ENCODE measurements at places on chromosomes 1 and 21. TPM values are rescaled to one million over a fixed set of nuclear protein-coding genes. Genes with fewer than 3 reads are reported as not detected.

LIPI gene
- not detected for total RNA-seq

GPATCH4 gene
- 8.1 TPM for total RNA-seq

PYHIN1 gene
- total RNA-seq: 6.5 TPM

CHIA gene
- not detected for total RNA-seq

CD1B gene
- total RNA-seq: not detected

GRCh38 chr1:27235827-27236226, 1.4 kb downstream of the WDTC1 start:
- DNase-seq: no peak

- DNase-seq: no peak
Observed at GRCh38 chr1:68093737-68094136, 43.3 kb upstream of the DIRAS3 start.

GRCh38 chr1:38213646-38214434, 167.2 kb upstream of the POU3F1 start:
- no peak for DNase-seq

GRCh38 chr1:92901699-92902405, 59.4 kb downstream of the DIPK1A start:
- DNase-seq: no peak

- no peak for DNase-seq
Observed at GRCh38 chr1:56964349-56965017, 1.3 kb downstream of the C8B start.

DNA sequence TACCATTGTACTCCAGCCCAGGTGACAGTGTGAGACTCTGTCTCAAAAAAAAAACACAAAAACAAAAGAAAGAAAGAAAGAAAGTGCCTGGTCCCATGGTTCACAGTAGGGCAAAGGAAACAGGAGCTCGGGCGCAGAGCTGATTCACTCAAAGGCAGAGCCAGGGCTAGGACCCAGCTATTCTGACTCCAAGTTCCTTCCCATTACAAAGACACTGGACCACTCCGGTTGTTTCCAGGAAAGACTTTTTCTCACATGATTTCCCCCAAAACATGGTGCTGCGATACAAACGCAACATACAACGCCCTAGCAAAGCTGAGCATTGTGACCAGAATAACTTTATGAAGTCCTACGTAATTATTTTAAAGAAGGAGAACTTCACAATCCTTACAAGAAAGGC, 10.7 kb downstream of the ABCG1 start:
- no peak for DNase-seq

DNA sequence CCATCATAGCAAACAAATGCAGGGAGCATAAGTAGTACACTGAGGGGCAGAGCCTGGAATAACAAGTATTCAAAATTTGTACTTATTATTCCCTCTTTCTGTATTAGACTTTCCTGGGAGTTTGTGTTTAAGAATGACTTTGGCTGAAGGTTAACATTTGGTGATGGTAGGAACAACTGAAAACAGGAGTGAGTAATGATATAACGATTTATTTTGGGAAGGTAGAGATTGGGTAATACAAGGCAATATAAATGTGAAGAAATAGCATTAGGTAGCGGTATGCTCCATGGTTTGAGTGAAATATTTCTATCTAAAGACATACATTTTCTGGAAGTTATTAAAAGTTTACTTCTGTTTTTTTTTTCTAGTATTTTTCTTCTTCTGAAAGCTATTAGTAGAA, 18.5 kb upstream of the C1orf21 start:
- no peak for DNase-seq

- no peak for DNase-seq
Observed at GRCh38 chr21:14773777-14774345, 227.7 kb upstream of the SAMSN1 start.

- no peak for DNase-seq
Observed at GRCh38 chr1:46131712-46132528, 509 bp downstream of the PIK3R3 start.

DNA sequence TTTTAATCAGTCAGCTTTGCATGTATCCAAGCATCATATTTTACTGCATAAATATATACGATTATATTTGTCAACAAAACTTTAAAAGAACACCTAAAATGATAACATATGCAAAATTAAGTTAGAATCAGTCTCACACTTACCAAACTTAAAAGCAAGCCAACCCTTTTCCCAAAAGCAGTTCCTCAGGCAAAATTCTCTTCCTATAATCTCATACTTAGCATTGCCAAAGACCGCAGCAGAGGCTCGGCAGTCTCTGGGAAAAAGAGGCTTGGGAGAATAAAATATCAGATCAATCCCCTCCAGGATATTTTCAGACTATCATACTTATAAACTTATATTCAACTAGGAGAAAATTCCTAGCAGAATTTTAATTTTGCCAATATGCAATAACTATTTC, 93.2 kb upstream of the RGS18 start:
- no peak for DNase-seq

DNA sequence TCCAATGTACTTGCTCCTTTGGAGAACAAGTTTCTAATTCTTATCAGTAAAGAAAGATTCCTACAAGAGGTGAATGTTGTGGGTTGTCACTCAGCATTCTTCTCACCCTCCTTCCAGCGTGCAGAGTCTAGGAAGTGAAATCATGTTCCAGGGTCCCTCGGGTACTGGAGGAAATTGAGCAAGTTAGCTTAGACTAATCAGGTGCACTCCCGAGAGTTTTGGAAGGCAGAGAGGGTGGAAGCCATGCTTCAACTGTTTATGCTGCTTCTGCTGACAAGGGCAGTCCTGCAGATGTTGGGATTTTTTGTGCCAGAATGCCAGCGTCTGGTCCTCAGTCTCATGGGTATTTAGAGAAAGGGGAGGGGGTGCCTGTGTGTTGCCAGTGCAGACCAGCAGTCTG, 5.3 kb upstream of the C1orf115 start:
- no peak for DNase-seq

DNA sequence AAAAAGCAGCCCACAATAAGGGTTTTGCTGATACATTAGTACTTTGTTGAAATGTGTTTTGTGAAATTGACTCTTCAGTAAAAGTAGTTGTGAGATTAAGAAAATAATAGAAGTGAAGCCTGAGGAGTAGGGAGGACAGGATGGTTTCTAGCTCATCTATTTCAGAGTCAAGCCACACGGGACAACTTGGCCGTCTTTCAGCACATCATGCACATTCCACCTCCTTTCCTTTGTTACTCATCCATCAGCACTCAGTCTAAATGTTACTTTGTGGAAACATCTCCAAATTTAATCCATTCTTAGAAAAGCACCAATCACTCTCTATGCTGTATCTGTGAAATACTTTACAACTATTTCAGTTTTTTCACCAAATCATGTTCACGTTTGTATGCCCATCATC, 223.3 kb downstream of the FGGY start:
- DNase-seq: no peak

DNA sequence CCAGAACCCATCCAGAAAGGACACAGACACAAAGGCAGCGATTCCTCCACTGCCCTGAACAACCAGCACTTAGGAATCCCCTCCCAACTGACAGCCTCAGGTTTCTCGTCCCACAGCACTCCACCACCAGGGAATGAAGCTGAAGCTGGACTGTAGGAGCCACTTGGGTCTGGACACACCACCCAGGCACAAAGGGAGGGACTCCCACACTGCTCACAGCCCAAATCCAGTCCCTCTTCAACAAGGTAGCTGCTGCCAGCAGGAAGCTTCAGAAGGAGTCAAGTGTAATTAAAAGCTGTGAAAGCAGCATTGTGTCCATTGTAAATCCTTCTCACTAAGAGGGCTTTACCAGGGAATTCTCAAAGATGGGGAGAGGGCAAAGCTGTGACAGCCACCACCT, 29.0 kb downstream of the LMX1A start:
- no peak for DNase-seq

DNA sequence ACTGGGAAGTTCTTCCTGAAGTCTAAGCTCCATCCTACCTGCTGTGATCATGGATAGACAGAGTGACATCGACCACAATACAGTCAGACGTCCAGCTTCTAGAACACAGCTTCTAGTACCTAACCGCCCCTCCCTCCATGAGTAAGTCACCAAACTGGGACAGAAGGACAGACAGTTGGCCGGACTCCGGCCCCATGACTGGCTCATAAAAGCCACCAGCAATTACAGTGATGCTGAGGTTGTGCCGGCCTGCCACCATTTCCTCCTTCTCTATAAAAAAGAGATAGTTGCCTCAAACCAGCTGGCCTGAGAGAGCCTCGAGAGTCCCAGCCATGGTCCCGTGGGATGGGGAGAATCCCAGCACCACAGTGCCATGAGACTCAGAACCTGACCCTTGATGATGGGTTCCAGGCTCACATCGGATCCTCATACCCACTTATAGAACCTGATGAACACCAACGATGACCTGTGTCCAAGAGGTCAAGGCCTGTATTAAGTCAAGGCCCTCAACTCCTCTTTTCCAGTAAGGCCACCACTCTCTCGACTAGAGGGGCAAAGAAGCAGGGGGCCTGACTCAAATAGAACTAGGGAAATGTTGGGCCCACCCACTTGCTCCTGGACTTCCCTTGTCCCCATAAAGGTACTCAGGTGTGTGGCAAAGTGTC, 3.4 kb downstream of the MEF2D start:
- DNase-seq: no peak

DNA sequence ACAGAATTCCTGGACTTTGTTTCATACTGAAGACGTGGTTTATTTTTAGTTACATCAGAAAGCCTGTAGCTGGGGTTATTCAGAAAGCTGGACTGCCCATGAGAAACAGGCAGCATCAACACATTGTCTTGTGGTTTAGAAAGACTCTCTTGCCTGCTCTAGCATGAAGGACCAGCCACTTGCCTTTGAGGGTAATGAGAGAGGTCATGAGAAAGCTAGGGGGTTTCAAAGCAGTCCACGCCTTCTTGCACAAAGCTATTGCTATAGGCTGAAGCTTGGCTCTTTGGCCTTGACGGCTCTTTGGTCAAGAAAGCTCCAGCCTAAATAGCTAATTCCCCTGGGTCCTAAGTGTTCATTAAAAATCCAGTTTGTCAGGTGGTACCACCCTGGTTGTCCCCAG, 208.1 kb downstream of the PRDM2 start:
- DNase-seq: no peak

GRCh38 chr1:185539277-185539943, 194.8 kb upstream of the HMCN1 start:
- DNase-seq: no peak

DNA sequence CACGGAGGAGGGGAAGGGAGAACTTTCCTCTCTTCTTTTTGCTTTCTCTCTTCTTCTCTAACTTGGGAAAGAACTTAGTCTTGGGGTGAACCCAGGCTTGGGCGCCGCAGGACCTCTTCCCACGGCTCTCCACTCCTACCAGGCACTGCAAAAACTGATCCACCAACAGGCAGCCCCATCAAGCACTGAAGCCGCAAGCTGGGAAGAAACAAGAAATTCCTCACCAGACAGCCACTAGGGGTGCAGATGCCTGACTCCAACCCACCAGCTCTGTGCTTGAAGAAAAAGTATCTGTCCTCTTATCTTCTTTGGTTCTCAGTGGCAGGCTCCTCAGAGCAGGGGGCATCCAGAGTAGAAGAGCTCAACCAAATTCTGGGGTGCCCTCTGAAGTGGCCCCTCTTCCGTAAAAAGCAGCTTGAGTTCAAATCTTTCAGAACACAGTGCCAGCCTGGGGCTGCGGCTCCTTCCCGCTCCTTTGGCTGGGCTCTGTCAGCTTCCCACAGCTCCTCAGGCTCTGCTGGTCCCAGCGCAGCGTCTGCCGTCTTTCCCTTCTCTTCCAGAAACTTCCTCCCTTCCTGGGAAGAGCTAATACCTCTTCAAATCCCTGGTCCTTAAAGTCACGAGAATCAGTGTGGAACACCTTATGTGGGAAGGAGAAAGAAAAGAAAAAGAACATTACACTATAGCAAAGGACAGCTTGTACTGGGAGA, 2.4 kb downstream of the SLC41A1 start:
- no peak for DNase-seq

DNA sequence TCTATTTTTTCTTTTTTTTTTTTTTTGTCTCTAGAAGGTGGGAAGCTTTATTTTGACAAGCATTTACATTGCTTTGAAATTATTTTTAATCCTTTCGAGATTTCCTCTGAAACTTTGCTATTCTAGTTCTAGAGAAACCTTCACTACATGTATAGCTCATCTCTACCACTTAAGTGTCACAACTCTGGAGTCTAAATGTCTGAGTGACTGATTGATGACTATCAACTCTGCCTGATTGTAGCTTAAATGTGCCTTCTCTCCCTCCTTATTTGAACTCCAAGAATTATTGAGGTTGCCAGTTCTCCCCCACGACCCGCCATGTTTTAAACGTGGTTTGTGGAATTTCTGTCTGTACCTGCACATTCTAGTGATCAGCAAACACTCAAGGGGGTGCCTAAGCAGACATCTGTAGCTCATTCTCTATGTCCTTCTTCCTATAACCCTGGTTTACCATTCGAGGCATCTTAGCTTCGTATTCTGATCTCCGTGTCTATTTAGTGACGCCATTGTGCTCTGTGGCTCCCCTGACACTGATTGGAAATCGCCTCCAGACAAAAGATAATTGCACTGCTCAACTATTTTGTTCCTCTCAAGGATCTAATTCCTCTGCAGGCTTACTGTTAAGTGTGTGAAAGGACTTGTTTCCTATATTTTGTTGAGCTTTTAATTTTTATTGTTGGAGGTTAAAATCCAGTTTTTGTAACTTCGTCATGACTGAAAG, 1570.6 kb downstream of the BRINP3 start:
- no peak for DNase-seq

GRCh38 chr1:246161626-246162025, 345.5 kb downstream of the SMYD3 start:
- DNase-seq: no peak

DNA sequence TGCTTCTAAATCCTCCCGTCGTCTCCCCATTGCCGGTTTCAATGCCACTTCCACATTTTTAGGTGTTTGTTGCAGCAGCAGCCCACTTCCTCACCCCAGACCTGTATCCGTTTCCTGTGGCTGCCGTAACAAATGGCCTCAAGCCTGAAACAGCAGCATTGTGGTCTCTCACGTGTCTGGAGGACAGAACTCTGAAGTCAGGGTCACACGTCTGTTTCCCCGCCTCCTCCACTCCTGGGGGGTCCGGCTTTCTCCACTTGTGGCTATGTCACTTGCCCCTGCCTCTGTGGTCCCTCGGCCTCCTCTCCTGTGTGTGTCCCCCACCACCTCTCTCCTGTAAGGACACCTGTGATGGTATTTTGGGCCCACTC, 21.8 kb downstream of the TRPM2 start:
- no peak for DNase-seq

DNA sequence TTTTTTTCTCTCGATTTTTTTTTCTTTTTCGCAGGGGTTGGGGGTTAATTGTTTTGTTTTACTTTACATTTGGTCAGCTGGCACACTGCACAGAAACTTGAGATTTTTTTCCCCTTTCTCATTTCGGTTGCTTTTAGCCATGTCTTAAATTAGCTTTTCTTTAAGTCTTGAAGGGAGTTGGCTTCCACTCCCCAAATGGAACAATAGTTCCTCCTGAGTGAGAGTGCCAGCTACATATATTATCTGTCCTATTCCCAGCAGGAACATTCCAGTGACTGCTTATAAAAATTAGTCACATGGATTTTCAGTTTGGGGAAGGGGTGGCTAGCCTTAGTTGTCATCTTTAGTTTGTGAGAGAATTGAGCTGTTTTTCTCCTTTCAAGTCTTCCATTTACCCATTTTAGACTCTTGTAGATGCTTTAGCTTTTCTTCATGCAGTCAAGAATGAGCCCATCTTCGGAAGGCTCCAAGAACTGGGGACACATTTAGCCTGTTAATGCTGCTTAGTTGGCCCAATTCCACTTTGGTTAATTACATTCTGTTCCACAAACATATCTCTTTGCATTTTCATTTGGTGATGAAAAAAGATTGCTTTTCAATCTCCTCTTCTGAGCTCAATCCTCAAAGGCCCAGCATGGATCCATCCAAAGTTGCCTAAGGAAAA, 510.1 kb upstream of the CXADR start:
- no peak for DNase-seq
